Omental fat pad (tissue), 4 donors: ENCODE measurements at places on chromosomes 1 and 21.

GRCh38 chr1:234544087-234544579, 65.2 kb upstream of the TARBP1 start:
- peak; percentile 75 for DNase-seq

DNA sequence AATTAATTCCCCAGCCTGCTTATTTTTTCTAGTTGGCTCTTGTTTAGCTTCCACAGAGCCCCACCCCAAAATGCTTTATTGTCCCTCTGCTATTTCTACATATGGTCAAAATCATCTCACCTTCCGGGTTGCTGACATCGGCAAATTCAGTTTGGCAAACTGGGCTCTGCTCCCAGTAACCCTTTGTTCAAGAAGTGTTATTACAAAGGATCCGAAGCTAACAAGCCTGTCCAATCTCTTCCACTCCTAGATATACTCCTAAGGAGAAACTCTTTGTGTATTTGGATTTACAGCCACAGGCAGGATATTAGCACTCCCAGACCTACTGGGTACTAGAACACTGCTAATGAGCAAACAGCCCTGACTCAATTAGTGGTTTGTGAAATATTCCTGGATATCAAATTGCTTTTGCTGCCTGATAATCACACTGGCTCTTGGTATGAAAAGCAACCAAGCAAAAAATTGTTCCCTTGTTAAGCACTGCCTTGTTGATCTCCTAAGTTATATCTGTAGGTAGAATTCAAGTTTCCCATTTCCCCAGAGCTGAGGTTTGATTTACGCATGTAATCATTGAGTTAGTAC, 4.0 kb downstream of the JUN start:
- no peak for DNase-seq

DNA sequence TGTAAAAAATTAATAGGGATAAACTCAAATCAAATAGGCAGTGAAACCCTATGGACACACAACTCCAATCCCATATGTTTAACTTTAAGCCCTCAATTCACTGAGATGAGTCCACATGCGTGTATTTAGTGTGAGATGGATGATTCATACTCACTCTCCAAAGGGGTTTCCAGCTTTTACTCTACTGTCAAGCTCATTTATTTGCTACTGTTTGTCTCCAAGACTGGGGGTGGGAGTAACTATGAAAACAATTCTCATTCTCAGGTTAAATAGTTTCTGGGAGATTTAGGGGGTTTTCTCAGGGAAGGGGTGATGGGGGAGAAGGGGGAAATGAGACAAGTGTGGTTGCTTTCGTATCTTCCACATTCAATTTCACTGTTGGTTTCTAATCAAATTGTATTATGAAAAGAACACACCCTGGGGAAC, 2.7 kb downstream of the RAB29 start:
- DNase-seq: no peak

DNA sequence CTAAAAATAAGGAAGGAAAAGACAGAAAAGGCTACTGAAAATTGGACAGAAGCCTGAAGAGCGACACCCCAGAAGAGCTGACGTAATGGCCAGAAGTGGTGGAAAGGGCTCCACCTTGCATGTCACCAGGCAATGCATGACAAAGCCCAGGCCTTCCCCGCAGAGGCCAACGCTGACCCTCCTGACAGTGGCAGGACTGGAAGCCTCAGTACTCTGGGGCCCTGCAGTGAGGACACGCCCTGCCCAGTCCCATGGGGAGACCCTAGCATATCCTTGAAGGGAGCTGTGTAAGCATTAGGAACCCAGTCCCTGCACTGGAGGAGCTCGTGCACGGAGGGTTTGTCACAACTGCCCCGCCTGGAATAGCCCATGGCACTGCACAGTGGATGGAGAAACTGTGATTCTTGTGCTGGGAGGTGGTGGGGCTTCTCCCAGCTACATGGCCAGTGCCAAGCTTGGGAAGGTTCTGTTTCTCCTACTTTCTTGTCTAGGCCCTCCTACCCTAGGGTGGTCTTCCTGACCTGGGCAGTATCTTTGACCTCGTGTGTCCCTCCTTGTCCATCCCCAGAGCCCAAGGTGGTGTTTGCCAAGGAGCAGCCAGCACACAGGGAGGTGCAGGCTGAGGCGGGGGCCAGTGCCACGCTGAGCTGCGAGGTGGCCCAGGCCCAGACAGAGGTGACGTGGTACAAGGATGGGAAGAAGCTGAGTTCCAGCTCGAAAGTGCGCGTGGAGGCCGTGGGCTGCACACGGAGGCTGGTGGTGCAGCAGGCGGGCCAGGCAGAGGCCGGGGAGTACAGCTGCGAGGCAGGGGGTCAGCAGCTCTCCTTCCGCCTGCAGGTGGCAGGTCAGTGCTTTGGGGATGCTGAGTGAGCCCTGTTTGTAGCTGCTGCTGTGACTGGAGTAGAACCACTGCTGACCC, 60.4 kb downstream of the OBSCN start:
- DNase-seq: no peak

- no peak for DNase-seq
These were observed 49.7 kb downstream of the MYSM1 start for GRCh38 chr1:58650141-58650540.

DNA sequence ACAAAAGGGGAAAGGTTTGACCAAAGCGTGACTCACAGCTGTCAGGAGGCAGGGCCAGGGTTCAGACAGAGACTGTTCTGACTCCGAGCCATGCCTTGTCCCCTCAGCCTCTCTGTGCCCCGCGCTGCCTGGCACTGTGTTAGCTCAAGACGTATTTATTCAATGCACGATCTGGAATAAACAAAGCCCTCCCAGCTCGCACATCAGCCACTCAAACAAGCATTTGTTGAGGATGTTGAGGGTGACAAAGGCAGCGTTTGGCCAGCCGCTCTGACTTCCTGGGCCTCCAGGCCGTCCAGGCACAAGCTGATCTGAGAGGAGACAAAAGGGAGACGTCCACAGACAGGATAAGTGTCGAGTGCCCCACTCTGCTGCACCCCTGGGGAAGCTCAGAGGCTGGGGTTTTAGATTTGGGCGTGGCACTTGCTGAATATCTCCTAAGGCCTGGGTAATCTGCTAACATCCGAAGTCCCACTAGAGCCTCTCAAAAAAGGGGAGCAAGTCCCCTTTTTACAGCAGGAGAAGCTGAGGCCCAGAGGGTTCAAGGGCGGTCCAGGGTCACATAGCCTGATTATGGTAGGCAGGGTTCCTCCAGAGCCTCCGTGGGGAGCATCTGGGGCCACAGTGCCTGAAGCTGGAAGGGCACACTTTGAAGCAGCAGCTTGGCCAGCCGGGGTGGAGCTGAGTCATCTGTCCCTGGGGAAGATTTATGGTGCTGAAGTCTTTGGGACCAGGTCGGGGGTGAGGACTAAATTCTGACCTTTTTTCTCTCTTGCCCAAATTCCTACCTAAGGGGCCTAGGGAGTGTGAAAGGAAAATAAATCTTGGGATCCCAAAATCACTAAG, 95.9 kb downstream of the SPSB1 start:
- DNase-seq: no peak

GRCh38 chr1:152801333-152801732, 4.8 kb downstream of the LCE1D start:
- DNase-seq: no peak

DNA sequence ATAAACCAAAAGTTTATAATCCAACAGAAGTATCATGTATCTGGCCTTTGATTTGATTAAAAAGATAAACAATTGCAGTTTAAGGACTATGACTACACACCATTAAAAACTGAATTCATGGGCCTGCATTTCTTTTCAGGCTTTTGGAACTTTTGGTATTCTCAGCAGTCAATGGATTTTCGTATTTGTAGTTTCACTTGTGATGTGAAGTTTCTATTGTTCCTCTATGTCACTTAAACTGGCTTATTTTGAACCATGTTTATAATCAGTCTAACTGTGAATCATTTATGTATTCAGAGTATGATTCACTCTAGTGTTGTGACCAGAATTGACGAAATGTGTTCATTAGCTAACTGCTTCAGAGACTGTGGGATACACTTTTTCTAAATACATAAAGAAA, 132.9 kb downstream of the COQ8A start:
- no peak for DNase-seq

DNA sequence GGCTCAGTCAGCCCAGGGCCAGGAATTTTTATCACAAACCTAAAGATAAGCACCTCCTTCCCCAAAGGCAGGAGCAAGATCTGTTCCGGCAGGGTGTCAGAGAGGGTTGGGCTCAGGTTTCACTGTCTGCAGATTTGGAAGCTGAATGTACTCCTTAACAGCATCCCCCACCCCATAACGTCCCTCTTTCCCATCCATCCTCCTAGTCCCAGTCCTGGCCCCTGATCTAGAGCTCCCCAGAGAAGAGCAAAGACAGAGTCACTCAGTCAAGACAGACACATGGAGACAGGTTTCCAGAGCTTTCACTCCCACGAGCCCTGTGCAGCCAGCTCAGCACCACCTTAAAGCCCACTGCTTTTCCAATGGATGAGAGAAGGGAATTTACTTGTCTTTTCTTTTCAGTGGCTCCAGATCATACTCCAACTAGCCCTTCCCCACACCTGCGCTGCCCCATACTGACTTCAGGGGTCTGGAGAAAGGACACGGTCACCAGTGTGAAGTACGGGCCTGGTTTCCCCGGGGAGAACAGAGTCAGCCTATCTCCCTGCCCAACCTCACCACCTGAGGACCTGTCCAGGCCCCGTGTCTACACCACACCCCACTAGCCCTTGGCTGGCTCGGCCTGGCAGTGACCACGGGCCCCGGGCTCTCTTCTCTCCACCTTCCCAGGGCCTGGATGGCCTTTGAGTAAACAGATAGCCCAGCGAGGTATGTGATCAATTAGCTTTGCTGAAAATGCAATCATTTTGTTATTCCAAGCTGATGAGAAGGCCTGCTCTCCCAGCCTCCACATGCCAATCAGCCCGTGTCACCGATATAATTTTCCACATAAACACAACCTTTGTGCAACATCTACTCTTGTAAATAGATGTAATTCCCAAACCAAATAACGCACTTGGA, 249.1 kb downstream of the FOXD2 start:
- no peak for DNase-seq

- no peak for DNase-seq
These were observed 90.6 kb upstream of the KCTD3 start for GRCh38 chr1:215476541-215476940.

DNA sequence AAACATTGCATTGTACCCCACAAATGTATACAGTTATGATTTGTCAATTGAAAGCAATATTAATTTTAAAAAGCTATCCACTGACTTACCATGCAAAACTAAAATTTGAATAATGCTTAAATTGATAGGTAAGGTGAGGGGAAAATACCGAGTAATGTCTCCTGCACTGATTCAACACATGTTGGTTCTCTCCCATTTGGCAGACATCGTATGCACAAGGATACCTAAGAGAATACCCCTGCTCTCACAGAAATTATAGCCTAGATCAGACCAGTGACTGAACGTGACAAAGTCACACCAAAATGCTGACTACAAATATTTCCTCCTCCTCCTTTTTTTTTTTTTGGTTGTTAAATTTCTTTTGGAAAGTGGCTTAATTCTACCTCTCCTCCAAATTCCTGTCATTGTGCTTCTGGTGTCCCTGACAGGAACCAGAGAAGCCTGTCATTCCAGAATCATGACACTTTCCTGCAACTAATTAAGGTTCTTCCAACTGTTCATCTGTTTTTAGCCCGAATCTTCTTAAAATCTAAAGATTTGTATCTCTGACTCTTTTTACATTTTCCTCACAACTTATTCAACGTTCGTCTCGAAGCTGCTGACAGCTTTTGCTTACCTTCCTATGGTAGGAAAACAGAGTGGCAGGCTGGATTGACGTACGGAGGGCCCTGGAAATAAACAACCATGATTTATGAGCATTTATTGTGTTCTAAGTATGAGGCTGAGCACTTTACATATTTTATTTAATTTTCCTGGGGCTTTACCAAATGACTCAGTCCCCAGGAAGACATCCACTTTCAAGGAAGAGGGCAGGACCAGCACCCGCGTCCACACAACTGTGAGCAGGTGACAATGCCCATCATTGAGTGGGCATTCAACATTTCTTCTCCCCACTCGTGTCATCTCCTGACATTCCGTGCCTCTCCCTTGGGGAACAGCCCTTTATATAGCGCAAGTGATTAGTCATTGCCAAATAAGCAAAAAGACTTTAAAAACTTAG, 57.9 kb upstream of the KCNE2 start:
- DNase-seq: no peak

DNA sequence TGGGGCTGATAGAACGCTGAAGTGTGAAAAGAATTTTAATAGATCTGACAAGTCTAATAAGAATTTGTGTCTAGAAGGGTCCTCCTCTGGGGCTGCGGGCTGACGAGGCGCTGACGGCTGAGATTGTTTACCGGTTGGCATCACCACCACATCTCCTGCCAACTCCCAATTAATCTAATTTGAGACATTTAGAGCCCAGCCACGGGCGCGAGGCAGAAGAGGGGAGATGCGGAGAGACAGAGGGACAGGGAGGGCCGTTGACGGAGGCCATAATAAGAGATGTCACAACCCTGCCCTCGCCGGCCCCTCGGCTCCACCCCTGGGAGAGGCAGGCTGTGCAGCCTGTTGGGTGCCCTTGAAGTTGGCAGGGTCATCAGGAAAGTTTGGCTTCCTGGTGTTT, 109.3 kb downstream of the PAX7 start:
- DNase-seq: no peak

DNA sequence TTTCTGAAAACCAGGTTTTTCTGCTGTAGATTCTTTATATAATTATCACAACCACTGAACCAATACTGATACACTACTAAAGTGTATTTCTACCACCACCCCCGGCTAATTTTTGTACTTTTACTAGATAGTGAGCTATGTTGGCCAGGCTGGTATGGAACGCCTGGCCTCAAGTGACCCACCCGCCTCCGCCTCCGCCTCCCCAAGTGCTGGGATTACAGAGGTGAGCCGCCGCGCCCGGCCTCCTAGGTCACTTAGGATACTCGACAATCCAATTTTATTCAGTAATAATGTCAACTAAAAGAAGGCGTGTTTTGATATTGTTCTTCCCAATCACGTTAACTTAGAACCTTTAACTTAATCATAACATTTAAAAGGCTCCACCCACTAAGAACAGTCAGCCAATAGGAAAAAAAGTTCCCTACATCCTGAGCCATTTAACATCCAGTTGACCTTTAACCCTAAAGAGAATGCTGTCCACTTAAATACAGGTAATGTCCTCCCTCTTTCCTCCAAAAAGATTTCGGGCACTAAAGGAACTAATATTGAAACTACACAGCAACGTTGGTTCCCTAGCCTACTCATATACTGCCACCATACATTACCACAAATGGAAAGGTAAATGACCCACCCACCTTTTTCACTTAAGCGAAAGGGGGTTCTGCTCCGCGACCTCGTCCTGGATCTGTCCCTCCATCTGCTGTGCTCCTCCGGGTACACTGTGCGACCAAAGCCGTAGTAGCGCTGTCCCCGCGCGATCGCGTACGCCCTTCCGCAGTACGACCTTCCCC, 1.2 kb downstream of the RSRP1 start:
- DNase-seq: no peak

DNA sequence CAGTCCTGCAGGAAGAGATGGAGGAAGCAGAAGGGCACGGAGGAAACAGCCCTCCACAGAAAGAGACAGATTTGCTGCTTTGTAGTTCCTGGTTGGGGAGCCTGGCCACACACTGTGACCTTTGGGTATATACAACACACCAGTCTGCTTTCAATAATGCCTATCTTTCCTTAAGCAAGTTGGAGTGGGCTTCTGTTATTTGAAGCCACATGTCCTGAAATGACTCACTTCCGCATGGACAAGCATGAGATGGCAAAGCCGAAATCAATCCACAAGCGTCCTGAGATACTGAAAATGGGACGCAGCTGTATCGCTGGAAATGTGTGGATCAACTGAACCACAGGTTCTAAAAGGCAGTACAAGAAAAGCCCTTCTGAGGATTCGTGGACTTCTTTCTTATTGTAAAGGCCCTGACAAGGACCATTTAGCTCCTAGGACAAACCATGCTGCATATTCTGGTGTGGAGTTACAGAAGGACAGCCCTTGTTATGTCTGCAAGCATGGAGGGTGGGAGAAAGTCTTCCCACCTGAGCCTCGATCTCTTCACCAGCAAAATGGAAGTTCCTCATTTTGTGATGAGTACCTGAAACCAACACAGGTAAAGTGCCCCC, 22.7 kb upstream of the FHAD1 start:
- DNase-seq: no peak
